ENCODE measurements at places on chromosomes 1 and 21.

GRCh38 chr1:18676332-18676781, 45.7 kb downstream of the PAX7 start:
- DNase-seq, result no peak

- DNase-seq, result no peak
Measured at GRCh38 chr1:17023573-17023972, 11.8 kb upstream of the ATP13A2 start.

GRCh38 chr21:44614961-44615391, 3.1 kb downstream of the KRTAP10-8 start:
- DNase-seq, result no peak

GRCh38 chr1:192974701-192975100, 84.5 kb downstream of the UCHL5 start:
- DNase-seq, result no peak

- DNase-seq, result no peak
Measured at GRCh38 chr1:183954496-183954895, 83.0 kb downstream of the COLGALT2 start.

DNA sequence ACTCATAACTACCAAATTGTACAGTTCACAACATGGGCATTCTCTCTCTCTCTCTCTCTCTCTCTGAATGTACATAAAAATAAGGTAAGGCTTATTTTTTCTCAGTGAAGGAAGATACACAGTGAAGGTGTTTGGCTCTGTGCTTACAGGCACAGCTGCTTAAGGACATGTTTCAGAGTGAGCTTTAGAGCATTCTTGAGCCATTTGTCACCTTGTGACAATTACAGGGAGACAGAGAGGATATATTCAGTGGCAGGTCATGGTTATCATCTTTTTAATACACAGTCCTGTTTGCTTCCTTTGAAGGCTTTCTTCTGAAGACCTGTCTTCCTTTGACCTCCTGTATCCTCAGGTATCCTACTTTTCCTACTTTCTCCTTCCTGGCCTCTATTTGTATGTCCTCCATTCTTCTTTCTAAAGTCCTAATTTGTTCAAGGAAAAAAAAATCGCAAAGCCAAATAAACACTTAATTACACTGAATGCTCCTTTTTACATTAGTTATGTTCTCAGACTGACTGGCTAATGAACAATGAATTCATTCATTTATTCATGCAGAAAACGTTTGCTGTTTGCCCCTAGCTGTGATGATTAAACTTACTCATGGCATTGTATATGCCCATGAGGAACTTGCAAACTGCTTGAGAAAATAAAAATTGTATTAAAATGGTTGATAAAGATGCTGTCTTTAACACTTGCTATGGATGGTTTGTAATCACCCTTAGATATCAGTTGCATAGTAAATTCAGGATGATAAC, 33.4 kb downstream of the HSD17B7 start:
- DNase-seq, result no peak

DNA sequence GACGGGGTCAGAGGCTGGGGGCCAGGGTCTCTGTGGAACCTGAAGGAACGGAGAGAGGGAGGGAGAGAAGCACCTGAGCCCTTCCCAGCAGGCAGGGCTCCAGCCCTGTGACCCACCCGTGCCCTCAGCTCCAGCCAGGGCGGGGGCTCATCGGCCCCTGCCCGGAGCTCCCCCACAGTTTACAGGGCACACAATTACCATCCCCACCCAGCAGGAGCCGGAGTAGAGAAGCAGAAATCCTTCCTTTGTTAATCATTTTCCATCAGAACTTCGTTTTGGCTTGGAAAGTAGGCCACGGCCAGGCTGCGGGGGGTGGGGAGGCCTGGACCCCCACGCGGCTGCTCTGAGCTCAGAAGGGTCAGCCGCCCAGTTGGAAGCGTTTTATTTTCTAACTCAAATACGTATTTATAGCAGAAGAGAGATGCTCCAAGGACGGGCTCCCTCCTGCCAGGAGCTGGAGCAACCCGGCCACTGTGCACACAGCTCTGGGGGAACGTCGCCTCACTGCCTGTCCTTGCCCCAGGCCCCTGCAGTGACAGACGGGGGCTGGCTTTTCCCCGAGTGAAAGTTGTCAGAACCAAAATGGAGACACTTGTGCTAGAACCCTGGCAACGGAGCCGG, 42.7 kb upstream of the ADARB1 start:
- DNase-seq, result no peak

- DNase-seq, result peak; percentile 23
Measured at GRCh38 chr21:45971616-45972352, 9.8 kb upstream of the COL6A1 start.

GRCh38 chr1:47983691-47984090, 13.5 kb downstream of the TRABD2B start:
- no peak for DNase-seq

DNA sequence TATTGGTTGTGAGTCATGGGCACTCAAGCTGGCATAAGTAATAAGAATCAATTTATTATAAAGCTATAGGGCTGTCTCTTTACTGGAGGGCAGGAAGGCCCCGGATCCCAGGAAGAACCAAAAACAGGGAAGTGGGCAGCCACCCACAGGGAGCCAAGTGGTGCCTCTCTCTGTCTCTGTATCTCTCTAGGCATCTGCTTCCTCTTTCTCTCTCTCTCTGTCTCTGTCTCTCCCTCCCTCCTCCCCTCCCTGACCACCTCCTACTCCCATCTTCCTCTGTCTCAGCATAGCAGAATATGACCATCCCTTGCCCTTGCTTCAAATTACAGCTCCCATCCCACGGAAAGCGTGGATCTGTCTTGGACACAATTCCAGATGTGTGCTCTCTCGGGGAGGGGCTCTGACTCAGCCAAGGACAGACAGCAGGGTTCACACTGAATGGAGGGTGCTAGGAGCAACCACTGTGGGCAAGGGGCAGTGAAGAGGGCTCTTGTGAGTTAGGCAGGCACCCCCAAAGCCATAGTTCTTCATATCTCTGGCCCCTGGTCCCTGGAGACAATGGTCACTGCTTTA, 80.4 kb upstream of the LPGAT1 start:
- DNase-seq, result no peak

GRCh38 chr1:181430015-181430885, 53.1 kb upstream of the CACNA1E start:
- DNase-seq, result no peak

- no peak for DNase-seq
Measured at GRCh38 chr1:4495809-4496208, 158.6 kb upstream of the AJAP1 start.

- no peak for DNase-seq
Measured at GRCh38 chr1:182833271-182833670, 5.9 kb upstream of the DHX9 start.

DNA sequence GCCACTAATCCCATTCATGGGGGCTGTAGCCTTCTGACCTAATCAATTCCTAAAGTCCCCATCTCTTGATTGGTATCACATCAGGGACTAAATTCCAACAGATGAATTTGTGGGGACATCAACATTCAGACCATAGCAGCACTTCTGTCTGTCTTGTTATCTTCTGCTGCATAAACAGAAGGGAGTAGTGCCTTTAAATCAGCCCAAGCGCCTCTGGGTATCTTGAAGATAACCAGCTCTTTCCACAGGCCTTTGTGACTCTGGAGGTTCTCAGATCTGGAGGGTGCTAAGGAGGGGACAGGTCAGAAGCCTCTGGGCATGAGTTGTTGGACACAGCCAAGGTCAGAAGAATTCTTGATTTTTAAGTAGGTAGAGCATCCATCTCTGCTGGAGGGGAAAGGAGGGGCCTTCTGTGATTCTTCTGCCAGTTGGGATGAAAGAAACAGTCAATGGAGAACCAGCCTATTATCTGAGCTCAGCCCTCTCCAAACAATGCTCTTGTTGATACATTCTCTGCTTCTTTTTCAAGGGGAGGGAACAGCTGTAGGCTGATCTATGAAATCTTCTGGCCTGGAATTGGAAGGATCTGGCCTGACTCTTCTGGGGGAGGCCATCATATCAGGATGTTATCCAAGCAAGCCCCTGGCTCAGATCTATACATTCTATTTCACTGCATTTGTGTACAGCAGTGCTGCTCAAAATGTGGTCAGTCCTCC, 31.3 kb upstream of the LRIG2 start:
- DNase-seq, result no peak

GRCh38 chr21:35026153-35026500, 23.0 kb downstream of the RUNX1 start:
- no peak for DNase-seq

- no peak for DNase-seq
Measured at GRCh38 chr1:75643460-75643859, 32.5 kb upstream of the SLC44A5 start.

DNA sequence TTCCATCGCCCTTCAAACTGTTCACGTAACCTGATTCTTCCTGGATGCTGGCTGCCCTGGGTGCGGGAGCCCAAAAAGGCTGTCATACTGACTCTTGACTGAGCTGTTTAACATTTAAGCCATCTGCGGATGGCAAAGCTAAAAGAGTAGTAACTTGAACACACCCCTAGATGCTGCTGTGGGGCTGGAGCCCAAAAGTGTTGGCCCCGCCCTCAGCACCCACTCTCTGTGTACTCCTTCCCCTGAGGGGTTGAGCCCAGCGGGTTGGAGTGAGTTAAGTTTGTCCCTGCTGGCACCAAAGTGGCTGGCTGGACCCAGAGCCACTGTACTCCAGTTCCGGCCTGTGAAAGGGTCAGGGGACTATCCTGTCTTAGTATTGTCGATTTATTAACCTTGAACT, 640.6 kb downstream of the PTPRU start:
- no peak for DNase-seq

DNA sequence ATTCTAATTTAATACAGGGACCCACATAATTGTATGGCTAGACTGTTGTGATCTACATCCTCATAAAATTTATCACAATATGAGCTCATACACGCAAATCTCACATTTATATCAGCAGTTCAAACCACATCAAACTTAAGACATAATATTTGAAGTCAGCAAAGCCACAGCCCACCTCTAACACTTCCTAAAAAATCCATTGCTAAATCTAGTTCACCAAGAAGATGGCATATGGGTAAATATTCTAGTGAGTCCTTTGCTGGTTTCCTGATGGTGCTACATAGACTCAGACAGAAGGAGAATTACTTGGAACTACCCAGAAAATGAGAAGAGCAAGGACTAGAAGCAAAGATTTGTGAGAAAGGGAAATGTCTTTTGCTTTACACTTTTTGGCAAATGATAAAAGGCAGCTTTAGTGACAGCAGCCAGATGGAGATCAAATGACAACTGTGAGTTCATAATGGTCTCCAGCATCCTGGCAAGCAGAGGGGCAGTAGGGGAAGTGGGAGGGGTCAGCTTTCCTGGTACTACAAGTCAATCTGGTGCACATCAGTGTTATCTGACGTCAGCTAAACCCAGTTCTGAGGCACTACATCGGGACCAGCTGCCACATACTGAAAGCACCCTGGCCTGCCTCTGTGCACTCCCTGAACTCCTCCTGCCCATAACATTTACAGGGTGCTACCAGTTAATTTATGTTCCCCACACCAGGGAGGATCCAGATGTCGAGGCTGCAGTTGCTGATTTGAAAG, 10.6 kb upstream of the GADD45A start:
- DNase-seq, result peak; percentile 38

- no peak for DNase-seq
Measured at GRCh38 chr1:241747992-241748391, 95.9 kb downstream of the WDR64 start.

DNA sequence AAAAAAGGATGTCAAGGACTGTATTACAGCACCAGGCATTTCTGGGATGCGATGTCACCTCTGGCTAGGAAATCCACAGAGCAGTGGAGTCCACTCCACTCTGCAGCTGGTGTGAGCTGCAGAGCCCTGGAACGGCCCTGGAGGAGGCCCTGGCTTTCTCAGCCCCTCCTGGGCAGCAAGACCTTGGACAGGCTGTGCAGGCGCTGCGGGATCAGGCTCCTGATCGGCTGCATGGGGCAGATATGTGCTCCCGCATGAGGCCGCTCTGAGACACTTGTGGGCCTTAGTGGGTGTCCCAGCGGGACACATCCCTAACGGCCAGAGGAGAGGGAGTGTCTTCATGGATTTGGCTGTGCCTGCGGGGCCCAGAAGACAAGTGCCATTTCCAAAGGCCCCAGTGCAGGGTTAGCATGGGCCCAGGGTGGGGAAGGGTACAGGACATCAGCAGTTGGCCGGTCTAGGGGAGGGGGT, 6.2 kb downstream of the DNMT3L start:
- no peak for DNase-seq

DNA sequence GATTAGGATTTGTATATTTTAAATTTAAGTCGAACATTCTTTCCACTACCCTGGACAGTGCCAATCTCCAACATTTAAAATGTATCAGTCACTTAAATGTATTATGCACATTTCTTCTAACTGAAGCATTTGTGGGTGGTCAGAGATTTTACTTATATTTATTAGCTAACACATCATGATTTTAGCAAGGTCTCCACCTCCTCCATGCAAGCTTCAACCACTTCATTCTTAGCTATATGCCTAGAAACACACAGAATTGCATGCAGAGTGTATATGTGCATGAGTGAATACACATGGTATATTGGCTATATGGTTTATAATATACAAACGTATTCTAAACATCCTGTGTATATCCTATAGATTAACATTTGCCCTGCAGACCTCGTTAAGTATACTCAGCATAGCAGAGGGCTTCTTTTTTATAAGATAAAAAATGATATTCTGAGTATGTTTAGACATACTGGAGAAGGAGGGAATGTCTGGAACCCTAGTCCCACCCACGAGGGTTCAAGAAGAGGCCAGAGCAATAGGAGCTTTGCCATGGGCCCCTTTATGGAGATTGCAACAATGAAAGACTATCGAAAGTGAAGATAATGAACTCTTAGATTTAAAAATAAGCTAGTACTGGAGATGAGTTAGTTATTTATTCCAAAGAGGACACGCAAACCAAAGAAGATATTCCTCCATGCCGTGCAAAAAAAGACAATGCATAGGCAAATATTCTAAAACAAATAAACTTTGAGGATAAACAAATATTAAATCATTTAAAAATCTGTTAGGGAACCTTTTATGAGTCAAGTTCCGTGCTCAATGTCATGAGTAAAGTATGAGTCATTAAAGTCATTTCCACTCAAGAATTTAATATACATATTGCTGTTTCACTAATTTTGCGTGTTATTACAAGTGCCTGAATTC, 480.4 kb downstream of the SIPA1L2 start:
- DNase-seq, result no peak

DNA sequence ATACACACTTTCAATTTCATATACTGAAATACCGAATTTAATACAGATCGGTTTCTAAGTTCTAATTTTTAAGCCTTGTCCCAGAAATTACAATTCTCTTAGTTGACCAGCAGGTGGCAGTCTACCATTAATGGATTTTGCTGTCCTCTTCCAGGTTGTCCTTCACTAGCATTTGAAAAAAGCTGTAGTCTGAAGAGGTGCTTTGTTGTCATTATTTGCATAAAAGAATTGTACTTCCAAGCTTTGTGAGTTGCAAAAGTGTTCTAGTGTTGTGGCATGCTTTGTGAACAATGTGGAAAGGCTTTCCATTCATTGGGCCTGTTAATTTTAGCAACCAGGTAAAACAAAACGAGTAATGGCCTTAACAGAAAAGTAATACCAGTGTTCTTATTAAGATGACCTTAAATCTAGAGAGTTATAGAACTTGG, 193.6 kb downstream of the RPS6KC1 start:
- no peak for DNase-seq

Data from activated T-cell treated with anti-CD3 and anti-CD28 coated beads, Interleukin-2, amount 50 U/mL, for 24 hours (primary cell).